Caki2 (cell line): ENCODE measurements at places on chromosomes 12 and 14. TPM values are rescaled to one million over a fixed set of nuclear protein-coding genes. Genes with fewer than 3 reads are reported as not detected.
A peak's percentile ranks its signal among the peaks of the same experiment; 100 is the strongest.

FGF23 gene
- not detected in 2 replicates for total RNA-seq

PKP2 gene
- total RNA-seq, result 9.6 and 12.9 TPM in 2 replicates

SLC25A47 gene
- total RNA-seq, result not detected in 2 replicates

DNA sequence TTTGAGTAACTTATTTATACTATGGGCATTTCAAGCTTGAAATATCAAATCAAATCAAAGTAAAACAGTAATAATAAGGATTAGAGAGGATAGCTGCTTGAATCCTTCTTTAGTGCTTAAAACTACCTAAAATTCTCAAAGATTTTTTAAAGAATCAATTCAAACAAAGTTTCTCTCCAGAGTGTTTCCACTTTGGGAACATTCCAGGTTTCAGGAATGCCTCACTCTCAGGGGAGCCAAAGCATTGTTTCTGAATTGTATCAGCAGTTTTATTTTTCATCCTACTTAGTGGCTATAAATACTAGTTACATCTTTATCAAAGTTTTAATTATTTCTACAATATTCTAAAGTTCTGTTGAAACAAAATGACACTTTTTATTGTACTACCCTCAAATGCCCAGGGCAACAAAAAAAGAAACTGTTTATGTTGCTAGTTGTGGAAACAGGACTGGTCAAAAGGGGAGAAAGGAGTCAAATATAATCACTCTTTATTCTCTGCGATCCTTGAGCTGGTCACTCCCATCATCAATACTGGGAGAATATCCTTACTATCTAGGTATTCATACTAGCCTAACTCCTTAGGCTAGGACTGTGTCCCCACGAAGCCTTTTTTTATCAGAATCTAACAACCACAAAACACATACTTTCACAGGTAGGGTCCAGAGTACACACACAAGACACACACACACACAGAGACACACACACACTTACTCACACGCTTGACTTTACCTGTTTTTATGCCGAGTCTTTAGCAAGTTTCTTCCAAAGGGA lies 598 bp downstream of the RASSF9 start:
- no peak for DNase-seq

GRCh38 chr14:54638135-54638446 lies 71.2 kb downstream of the SAMD4A start:
- DNase-seq, result no peak

GRCh38 chr12:62848418-62848817 lies 86.5 kb downstream of the PPM1H start:
- DNase-seq, result peak; percentile 93

- DNase-seq, result peak; percentile 71
These were observed 4.3 kb downstream of the GAPDH start for GRCh38 chr12:6538420-6539313.

DNA sequence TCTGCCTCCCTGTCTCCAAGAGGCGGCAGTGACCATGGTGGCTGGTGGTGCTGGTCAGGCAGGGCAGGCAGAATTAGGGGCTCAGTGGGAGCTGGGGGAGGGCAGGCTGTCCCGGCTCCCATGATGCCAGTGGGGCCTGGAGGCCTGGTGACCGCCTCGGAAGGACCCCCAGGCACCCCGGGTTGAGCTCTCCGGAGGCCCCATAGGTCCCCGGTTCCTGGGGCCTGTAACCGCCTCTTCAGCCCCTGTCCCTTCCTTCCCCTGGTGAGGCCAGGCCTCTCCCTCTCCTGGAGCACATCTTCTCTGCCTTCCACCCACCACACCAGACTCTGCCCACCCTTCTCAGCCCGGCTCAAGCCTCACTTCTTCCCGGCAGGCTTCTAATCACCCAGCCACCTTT lies 117.7 kb upstream of the GSC start:
- DNase-seq, result no peak

DNA sequence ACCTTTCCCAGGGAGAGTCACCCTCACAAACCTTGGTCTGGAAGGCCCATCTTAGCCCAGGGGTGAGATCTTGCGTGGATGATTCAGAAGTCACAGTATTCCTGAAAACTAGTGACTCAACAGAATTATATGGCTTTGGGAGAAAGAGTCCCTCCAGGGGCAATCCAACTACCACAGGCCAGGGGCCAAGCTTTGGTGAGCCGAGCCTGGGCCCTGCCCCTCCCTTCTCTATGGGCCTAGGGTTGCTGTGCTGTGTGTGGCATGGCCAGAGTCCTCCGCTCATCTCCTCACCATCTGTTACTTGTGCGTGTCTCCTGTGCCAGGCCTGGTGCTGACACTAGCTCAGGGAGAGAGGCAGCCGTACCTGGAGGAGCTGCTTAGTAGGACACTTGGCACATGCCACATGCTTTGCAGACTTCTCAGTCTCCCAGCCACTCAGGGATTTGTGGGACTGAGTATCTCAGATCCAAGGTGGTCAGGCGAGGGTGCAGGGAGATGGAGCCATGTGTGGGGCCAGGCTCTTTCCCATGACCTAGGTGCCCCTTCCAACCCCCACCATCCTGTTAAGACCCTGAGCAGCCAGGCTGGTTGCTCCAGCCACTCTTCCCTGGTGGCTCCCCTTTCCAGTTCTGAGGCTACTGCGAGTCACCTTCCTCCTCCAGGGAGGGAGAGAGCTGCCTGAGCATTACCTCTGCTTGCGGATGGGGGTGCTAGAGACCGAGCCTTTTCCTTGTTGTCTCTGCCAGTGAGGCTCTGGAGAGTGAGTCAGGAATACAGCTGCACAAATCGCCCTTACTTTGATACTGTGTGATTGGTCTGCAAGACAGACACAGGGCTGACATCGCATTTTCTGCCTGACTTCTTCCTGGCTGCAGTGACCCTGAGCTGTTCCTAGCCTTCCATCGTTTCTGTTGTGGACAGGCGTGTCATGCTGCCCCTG lies 94.1 kb downstream of the SLC25A47 start:
- peak; percentile 92 for DNase-seq

GRCh38 chr14:64880221-64881121 lies 764 bp upstream of the SPTB start:
- DNase-seq, result peak; percentile 9
